CD4-positive, alpha-beta T cell treated with Interleukin-15 for 4 hours (primary cell): ENCODE measurements at places on chromosomes 5 and 9.

- DNase-seq: no peak
These were observed 221.3 kb upstream of the FTMT start for GRCh38 chr5:121630402-121630801.

GRCh38 chr9:130579738-130580463, 524 bp downstream of the FUBP3 start:
- no peak for DNase-seq

DNA sequence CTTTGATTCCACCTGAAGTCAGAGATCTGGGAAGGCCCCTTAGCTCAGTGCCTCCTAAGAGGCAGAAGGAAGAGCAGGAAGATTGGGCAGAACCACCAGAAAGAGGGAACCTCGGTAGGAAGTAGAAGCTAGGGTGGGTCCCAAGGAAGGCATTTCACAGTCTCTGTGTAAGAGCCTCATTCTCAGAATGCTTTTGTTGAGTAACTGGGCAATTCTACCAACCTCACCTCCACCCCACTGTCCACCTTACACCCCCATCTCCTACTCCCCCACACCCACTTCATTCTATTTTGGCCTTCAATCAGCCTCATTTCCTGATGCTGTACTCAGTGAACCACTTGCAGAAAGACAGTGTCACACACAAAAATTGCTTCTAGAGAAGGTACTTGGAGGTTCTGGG, 3.5 kb downstream of the HBEGF start:
- no peak for DNase-seq

- DNase-seq: no peak
These were observed 105.5 kb upstream of the SPATA31C2 start for GRCh38 chr9:88243736-88244135.

DNA sequence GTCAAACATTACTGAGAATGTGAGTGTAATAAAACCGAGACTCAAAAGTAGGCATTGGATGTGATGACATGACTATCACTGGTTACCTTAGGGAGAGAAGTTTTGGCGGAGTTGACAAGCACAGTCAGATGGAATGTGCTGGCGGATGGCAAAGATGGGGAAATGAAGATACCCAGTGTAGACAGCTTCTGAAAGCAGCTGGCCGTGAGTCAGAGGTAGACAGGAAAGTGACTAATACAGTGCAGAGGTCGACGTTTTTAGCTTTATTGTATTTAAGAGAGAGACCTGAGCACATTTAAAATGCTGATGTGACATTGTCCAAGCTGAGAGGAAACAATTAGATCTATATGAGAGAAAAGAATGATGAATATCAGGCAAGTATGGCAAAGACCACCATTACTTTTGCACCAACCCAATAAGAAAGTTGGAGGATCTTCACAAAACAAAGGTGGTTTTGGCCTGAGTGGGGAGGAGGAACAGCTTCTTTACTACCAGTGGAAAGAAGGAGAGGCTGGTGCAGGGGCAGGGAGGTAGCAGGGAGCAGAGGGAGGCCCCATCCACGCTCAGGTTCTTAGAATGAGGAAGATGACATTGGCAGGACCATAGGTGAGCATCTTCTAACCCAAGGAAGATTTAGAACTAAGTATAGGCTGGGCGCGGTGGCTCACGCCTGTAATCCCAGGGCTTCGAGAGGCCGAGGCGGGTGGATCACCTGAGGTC, 36.7 kb upstream of the KCNIP1 start:
- no peak for DNase-seq

DNA sequence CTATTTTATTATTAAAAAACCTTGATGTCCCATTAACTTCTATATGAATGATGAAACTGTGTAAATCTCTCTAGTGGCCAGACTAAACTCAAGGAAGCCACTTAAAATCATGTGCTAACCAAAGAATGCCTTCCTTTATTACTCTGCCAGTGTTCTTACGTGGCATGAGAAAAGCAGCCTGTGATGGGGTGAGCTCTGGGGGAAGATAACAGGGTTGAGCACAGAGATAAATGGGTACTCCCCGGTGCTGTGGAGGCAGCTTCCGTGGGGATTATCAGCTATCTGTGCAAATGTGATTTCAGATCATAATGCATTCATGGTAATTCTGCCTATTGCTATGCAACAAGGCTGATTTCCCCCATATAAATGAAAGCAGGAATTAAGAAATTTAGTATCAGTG, 181.3 kb downstream of the CAVIN4 start:
- DNase-seq: no peak

GRCh38 chr9:72788966-72789735, 163.7 kb downstream of the ALDH1A1 start:
- DNase-seq: no peak

GRCh38 chr5:176381979-176382378, 6.4 kb downstream of the NOP16 start:
- no peak for DNase-seq

DNA sequence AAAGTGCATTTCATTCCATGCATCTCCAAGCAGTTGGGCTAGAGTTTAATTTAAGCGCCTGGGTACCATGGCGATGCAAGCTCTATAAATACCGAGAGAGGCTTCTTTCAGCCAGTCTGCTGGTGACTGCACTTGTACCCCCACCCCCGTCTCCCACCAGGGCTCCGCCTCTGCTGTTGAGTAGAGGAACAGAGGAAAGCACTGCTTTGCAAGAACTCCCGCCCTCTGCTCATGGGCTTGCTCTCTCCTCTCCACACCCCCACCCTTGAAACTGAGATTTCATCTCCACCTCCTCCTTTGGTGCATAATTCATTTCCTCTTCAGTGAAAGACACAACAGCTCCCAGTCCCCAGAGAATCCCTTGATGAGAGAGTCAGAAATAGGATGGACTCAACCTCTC, 5.1 kb upstream of the WWC1 start:
- no peak for DNase-seq

- no peak for DNase-seq
These were observed 117.8 kb downstream of the ZNF354C start for GRCh38 chr5:179177711-179178575.

- no peak for DNase-seq
These were observed 20.6 kb downstream of the NTNG2 start for GRCh38 chr9:132182314-132183091.

GRCh38 chr9:95740217-95741004, 135.1 kb upstream of the ERCC6L2 start:
- no peak for DNase-seq

GRCh38 chr9:38042626-38043357, 26.2 kb downstream of the SHB start:
- no peak for DNase-seq

DNA sequence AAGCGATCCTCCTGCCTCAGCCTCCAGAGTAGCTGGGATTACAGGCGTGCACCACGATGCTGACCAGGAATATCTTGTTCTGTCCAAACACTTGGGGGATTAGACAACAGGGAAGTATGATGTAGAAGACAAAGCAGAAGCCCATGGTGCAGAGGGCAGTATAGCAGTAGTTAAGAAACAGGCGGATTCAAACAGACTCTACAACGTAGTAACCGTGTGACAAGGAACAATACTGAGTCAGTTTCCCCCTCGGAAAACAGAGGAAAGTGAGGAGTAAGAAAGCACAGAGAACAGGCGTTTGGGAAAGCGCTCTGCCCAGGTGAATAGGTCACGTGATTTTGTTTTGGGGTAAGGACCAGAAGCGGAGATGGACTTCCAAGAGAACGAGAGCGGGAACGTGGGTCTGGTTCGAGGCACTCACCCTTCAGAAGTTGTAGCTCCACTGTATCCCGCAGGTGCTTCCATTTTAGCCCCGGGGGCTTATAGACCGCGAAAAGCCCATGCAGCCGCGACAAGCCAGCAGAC, 306 bp downstream of the TRUB2 start:
- DNase-seq: no peak

GRCh38 chr5:82918311-82919031, 158.7 kb downstream of the TMEM167A start:
- DNase-seq: no peak

DNA sequence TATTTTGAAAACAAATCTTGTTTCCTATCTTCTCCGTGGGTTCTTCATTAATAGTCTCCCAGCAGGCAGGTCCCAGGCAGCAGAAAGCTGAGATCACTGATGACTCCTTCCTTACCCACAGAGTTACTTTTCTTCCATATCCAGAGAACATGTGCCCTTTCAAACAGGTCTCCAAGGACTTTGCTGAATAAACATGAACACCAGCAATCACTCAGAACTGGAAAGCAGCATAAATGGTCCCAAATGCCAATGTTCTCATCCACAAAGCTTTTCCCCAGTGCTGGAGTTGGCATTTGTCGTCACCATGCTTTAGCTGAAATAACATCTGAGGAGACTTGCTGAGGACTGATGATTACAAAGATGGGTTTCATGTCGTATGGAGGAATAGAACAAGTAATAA, 134.0 kb downstream of the YIPF5 start:
- DNase-seq: no peak

DNA sequence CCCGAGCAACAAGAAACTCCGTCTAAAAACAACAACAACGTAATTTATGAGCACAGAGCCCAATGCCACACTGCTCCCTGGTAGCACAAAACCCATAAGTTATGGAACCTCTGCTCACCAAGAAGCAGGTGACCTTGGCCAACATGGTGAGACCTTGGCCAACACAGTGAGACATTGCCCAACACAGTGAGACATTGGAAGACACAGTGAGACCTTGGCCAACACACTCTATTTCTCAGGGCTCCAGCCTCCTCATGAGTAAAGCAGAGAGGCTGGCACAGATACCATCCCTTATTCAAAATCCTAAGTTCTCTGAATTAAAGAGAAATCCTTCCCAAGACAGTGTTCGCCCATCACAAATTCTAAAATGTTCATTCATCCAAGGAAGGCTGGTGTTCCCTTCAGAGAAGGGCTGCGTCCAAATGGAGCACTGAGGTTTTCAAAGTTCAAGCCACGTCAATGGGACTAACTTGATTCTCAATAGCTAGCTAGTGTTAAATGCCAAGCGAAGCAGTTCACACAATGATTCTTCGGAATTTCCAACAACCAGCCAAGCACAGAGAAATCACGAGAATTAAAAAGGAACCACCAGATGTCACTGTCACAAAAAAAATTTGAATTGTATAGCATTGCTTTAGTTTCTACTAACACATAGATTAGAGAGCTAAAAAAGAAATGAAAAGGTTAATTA, 29.5 kb downstream of the TTC39B start:
- DNase-seq: peak; percentile 38

GRCh38 chr5:112681481-112681908, 56.2 kb upstream of the APC start:
- no peak for DNase-seq

DNA sequence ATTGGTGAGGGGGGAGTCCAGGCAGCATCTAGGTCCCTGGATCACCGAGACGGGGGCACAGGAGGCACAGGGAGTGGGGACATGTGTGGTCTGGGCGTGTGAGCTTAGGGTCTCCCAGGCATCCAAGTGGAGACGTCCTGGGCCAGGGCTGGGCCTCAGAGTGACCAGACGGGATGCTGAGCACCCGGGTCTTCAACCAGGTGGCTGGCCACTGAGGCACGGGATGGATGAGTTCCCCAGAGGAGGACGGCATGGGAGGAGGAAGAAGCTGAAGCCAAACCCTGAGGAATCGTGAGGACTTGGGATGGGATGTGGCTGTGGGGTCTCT, 88.0 kb downstream of the LMX1B start:
- no peak for DNase-seq

DNA sequence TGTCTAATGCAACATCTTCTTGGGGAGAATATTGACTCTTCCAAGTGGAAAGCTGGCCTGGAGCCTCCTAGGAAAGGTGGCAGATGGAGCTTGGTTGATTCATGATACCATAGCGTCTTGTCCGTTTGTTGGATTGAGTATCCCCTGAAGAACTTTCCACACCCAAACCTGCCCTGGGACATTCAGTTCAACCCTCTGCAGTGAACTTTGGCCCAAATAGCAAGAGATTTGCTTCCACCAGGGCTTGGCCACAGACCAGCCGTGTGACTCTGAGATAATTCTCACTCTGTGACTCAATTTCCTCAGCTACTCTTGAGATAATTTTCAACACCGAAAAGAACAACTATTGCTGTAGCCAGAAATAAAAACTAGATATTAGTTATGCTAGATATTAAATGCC, 108.0 kb upstream of the RAD23B start:
- DNase-seq: no peak

- DNase-seq: no peak
These were observed 207.7 kb downstream of the TTLL11 start for GRCh38 chr9:121885345-121885901.

GRCh38 chr5:135592312-135593045, 13.7 kb upstream of the CXCL14 start:
- no peak for DNase-seq

- DNase-seq: no peak
These were observed 356.5 kb downstream of the CCDC171 start for GRCh38 chr9:15909297-15909696.

DNA sequence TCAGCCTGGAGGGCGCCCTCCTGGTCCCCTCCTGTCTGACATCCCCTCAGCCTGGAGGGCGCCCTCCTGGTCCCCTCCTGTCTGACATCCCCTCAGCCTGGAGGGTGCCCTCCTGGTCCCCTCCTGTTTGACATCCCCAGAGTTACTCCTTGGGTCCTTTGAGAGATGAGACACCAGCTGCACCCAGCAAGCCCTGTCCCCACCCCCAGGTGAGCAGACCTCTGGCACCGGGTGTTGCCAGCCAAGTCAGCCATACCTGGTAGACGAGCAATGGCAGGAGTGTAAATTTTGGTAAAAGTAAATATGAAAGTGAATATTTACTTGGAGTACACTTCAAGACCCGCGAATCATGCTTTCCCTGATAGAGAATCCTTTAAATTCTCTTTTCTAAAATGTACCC, 25.4 kb downstream of the EXOC3 start:
- DNase-seq: no peak

- DNase-seq: no peak
These were observed 32.7 kb downstream of the PKD2L2 start for GRCh38 chr5:137921931-137922330.

- DNase-seq: no peak
These were observed 78.8 kb downstream of the SEMA6A start for GRCh38 chr5:116495786-116496357.
